NCI-H460 (cell line): ENCODE measurements at places on chromosomes 7 and 10. TPM values are rescaled to one million over a fixed set of nuclear protein-coding genes. Genes with fewer than 3 reads are reported as not detected.

Gene GJD4
- total RNA-seq = not detected in 2 replicates

Gene MALSU1
- 100 and 108 TPM in 2 replicates for total RNA-seq

Gene SKAP2
- 52.1 and 54.7 TPM in 2 replicates for total RNA-seq

DNA sequence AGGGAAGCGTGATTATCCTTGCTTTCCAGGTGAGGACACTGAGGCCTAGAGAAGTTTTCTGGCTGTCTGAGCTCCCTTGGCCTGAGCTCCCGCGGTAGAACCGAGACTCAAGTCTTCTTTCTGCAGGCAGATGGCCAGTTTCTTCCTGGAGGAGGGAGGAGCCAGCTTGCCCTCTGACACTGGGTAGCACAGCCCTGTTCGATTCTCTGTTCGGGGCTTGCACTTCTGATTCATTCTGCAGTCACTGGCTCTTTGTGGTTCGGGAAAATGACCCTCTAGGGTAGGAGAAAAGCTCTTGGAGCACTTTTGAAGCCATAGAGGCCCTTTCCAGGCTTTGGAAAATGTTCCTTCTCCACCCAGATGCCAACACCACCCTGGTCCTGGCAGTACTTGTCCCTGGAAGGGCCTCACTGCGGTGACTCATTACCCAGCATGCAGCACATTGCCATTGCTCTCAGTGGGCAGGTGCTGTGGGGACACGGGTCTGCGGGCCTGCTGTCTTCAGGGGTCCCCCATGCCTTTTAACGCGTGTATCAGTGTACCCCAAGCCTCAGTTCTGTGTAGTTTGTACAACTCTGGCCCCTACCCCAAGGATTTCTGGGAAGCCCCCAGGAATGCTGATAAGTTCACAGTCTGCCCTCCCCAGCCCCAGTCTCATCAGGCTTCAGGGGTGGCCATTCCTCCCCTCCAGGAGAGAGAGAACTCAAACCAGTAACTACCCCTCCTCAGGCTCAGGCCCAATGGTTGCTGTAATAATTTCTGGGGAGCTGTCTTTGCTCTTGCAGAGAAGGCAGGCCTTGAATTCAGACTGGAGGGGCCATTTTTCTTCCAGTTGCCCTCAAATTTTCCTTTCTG is 11.9 kb downstream of the CHST3 start:
- DNase-seq = no peak

DNA sequence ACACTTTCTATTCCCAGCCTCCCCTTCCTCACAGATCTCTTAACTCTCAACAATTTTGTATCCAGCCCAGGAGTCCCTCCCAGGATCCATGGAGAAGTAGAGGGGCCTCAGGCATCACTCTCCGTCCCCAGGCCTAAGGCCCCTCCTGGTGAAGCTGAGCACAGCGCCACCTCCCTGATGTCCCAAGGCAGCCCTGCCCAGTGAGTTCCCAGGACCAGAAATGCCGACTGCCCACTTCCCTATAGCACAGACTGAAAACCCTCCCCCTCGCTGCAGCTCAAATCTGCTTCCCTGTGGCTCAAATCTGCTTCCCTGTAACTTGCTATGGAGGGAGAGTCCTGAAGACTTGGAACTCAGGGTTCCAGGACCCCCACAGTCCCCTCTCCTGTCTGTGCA is 35.6 kb downstream of the YKT6 start:
- DNase-seq = no peak

DNA sequence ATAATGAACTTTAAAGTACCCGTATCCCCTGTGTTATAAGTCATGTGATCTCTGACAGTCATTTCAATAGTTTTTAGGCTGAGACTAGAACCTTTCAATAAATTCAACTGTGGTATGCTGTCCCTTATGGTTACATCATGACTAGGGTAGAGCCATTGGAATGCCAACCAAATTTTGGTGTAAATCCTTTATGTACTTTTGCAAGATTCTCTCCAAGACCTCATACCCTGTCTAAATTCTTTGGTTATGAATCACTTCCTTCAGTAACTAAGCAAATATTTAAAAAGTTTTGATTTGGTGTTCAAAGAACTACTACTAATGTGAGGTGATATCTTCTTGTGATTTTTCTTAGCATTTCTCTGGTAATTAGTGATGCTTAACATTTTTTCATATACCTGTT is 20.8 kb upstream of the OR6B1 start:
- peak; percentile 52 for DNase-seq

- DNase-seq = peak; percentile 24
Measured at GRCh38 chr10:27223964-27224363, 16.6 kb downstream of the ACBD5 start.

- DNase-seq = no peak
Measured at GRCh38 chr10:71044720-71045119, 156.4 kb upstream of the PCBD1 start.

GRCh38 chr7:142885311-142886230 is at the start of gene TRPV6:
TSS of gene TRPV6 (minus strand) at chr7:142885745.
- no peak for DNase-seq

DNA sequence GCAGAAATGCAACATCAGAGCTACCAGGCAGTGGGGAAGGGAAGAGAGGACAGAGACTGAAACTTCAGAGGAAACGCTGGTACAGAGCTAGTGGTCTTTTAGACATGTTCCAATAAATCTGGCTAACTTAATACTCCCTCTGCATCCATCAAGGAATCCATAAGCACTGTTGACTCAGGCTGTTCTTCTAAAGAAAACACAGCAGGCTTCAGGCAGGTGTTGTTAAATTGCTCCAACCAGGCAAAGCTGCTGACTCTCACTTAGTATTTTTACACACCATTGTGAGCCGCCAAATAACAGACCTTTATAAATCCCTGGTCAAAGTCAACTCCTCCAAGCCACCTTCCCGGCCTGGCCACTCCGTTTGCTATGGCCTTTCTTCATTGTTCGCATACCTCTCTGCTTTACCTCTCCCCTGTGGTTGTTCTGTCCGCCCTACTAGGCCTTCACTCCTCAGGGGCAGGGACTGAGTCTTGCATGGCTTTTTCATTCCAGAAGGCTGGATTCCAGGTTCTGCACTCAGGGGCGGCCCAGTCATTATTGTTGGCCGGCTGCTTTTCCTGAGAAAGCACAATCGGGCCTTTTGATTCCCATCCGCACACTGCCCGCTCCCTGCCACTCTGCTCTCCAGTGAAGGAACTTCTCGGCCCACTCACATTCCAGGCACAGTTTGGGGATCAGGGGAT is 18.4 kb downstream of the CREB3L2 start:
- DNase-seq = no peak

DNA sequence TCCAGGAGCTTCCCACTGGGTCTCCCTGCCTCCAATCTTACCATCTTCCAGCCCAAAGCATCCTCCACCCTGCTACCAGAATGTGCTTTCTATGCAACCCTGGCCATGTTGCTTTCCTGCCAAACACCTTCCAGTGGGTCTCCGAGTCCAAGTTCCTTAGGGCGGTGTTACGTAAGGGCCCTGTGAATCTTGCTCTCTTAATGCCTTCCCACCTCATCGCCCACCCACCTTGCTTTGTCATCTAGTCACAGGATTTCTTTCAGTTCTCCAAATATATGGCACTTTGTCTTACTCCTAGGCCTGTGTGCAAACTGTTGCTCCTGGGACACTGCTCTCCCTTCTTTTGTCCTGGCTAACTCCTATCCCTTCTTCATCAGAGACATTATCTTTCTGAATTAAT is 344.5 kb downstream of the RPS24 start:
- DNase-seq = no peak

DNA sequence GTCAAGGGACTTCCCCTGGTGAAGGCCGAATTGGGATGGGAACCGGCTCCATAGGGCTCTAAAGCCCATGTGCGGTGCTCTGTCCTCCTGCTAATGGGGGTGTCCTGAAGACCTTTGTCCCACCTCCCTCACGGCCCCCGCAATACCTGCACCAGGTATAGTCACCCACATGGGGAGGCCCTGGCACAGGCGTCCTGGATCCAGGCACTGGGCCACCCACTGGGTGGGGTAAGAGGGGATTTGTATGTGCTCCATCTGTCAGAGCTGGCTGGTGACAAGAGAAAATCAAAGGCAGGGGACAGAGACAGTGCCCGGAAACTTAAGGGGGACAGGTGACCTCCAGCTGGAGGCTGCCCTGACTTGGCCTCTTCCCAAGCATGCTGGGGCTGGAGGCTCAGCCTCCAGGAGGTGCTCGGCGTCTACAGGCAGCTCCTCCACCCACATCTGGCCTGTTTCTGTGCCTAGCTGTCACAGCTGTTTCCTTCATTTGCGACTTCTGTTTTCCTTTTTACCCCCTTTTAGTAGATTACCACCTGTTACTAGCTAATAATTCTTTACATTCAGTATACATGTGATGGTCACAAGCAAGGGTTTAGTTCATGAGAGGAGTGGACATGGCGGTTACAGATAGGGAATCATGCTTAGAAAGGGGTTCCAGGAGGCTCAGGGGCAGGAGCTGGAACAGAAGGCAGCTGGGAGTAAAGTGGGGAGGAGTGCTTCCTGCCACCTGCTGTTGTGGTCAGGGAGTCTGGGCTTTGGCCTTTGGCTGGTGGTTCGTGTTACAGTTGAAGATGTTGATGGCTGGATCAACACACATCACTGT is 2.3 kb upstream of the CUZD1 start:
- no peak for DNase-seq

DNA sequence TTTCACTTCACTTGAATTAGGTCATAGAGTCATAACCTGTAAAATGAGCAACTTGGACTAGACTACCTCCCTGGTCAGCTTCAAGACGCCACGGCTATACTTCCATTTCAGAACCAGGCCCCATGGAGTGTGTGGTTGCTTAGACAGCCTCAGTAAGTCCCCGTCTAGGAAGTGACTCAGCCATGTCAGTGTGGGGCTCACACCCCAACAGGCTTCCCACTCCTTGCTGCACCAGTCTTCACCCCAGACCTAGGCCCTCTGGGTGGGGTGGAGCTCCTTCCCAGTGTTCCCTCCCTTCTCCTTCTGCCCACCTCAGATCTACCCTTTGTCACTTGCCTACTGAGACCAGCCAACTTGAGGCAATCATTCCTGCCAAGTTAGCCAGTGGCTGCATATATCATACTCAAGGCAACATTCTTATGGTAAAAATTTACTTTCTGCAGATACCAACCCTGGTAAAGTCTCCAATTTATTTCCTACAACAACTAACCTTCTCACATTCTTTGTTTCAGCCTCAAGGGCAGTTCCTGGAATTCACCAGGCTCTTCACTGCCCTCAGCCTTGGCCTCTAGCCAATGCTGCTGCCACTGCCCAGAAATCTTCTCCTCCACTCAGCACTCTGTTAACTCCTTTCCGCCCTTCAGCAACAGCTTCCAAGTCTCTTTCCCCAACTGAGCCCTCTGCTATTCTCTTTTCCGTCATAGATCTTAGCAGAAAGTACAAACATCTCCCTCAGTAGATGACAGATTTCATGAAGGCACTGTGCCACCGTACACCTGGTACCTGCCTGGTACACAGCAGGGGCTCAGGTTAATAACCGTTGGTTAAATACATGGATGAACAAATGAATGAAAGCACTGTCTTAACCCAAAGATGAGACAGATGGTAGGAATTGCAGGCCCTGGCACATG is 31.3 kb upstream of the ZNRF2 start:
- DNase-seq = no peak
